ENCODE measurements at places on chromosomes 5 and 9.
A peak's percentile ranks its signal among the peaks of the same experiment; 100 is the strongest.

GRCh38 chr9:35001803-35002502 lies 12.4 kb downstream of the DNAJB5 start:
- DNase-seq, result no peak

- no peak for DNase-seq
Observed at GRCh38 chr5:113900141-113900540, 386.6 kb downstream of the YTHDC2 start.

GRCh38 chr5:10445352-10445751 lies 3.7 kb downstream of the ROPN1L start:
- no peak for DNase-seq

DNA sequence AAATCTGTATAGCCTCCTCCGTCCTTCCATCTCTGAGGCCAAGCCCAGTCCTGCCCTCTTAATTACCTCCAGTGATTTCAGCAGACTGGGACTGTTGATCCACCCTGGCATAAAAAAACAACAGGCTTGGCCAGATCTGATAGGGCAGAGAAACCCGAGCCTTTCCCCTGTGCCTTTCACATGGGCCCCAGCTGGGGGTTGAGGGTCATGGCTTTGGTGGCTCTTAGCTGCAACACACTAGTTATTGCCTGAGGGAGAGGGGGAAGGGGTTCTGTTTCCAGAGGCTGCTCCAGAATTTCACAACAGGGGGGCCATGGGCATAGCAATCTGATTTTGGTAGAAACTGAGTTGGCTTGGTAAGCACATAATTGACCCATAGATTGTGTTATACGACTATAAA lies 21.2 kb upstream of the PANK3 start:
- DNase-seq, result no peak

- no peak for DNase-seq
Observed at GRCh38 chr9:76150013-76150412, 244.2 kb downstream of the RFK start.

- no peak for DNase-seq
Observed at GRCh38 chr9:97889941-97890887, 32.1 kb downstream of the TRMO start.

DNA sequence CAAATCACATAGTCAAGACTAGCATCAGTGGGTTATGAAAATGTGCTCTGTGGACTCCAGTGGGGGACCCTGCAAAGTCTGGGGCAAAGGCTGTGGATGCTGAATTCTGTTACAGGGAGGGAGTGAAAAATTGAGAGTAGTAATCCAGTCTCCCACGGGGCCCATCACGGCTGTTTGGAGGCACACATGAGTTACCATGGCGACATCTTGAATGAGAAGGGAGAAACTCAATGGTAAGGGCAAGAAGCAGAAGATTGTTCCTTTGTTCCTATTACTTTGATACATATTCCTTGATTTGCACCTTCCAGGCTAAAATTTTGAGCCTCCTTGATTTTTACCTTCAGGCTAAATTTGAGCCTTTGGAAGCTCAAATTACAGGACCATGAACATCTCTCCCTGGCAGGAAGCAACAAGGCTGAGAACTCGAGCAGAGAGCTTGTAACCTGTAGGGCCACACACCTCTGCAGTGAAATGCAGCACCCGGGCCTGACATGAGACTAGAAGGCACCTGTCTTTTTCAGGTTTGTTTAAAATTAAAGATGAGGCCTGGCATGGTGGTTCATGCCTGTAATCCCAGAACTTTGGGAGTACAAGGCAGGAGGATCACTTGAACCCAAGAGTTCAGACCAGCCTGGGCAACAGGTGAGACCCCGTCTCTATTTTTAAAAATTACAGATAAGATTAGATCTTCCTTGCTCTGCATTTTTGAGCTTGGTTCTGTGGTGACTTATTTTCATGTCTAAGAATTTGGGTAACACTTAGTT lies 31.0 kb upstream of the ZFR start:
- no peak for DNase-seq

GRCh38 chr5:79702606-79703380 lies 13.2 kb downstream of the CMYA5 start:
- DNase-seq, result no peak

GRCh38 chr5:134524272-134524825 lies 1.1 kb upstream of the JADE2 start:
- DNase-seq, result peak; percentile 45

- DNase-seq, result no peak
Observed at GRCh38 chr5:164941132-164941531, 1435.7 kb downstream of the MAT2B start.

- no peak for DNase-seq
Observed at GRCh38 chr5:178766936-178767912, 36.8 kb upstream of the ZNF354A start.

- DNase-seq, result no peak
Observed at GRCh38 chr9:92278110-92278509, 15.4 kb downstream of the IARS1 start.

GRCh38 chr5:139474890-139475791 lies 4.3 kb downstream of the SMIM33 start:
- DNase-seq, result no peak

- DNase-seq, result no peak
Observed at GRCh38 chr9:19533373-19533772, 124.6 kb downstream of the ACER2 start.

- no peak for DNase-seq
Observed at GRCh38 chr5:128035689-128036088, 47.9 kb upstream of the SLC12A2 start.

- DNase-seq, result no peak
Observed at GRCh38 chr5:58275516-58275915, 184.4 kb downstream of the PLK2 start.

GRCh38 chr9:89254773-89255125 lies 56.2 kb upstream of the CKS2 start:
- DNase-seq, result no peak

- no peak for DNase-seq
Observed at GRCh38 chr5:73542020-73542419, 23.4 kb downstream of the ANKRA2 start.

DNA sequence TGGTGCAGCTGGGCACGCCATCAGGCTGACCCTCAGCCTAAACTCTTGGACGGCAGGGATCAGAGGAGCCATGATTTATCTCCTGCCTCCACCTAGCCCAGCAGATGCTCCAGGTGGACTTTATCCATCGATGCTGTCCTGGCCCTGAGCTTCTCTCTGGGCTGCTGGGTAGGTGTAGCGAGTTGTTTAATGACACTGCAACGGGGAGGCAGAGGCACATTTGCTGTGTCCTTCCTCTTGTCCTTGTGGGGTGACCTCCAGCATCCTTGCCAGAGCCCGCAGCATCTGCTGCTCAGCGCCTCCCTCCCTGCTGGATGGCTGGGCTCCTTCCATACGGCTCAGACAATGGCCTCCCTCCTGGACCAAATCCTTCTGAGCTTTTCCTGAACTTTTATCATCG lies 103.1 kb upstream of the IRX4 start:
- no peak for DNase-seq

DNA sequence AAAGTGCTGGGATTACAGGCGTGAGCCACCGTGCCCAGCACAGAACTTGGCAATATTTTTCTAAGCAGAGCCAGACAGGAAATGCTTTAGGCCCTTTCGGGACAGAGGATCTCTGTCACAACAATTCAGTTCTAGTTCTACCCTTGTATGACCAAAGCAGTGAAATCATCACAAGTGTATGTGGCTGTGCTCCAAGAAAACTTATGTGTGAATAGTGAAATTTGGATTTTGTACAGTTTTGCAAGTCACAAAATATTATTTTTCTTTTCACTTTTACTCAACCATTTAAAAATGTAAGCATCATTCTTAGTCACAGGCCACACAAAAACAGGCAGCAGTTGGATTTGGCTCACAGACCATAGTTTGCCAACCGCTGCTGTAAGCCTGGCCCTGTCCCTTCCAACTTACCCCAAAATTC lies 20.4 kb upstream of the PRUNE2 start:
- no peak for DNase-seq

- no peak for DNase-seq
Observed at GRCh38 chr9:120363697-120364096, 216.3 kb downstream of the CDK5RAP2 start.

GRCh38 chr5:1840741-1841521 lies 39.7 kb downstream of the NDUFS6 start:
- no peak for DNase-seq

GRCh38 chr5:72842816-72843215 lies 26.4 kb downstream of the TNPO1 start:
- DNase-seq, result no peak

DNA sequence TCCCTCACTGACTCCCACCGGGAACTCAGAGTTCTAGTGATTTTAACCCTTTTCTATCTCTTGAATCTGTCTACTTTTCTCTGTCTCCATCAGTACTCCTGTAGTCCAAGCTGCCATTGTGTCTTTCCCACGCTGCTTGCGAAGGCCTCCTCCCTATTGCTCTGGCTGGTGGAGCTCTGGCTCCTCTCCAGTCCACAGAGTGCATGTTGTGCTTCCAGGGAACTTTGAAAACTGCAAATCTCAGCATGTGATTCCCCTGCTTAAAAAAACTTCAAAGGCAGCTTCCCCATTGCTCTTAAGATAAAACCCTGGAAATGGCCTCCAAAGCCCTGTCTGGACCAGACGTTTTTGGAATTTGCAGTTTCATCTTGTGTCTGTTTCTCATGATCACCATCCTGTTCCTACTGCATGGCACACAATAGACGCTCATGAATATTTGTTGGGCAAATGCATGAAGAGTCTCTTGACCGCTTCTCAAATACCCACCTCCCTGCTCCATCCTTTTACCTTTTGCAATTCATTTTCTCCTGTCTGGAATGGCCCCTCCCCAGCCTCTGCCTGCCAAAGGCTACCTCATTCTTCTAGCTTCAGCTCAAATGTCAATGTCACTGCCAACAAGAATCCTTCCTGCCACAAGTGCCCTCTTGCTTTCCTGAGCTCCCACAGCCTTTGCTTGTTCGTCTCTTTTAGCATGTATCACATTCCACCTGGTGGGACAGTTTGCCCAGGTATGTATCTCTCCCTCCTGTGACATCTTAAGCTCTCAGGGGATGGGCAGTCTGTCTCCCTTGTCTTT lies 293.2 kb downstream of the ARHGAP26 start:
- DNase-seq, result peak; percentile 25

- no peak for DNase-seq
Observed at GRCh38 chr9:112665347-112665746, 52.6 kb downstream of the INIP start.

- no peak for DNase-seq
Observed at GRCh38 chr9:123924727-123925126, 5.2 kb downstream of the DENND1A start.

GRCh38 chr5:180589771-180590542 lies 1.3 kb downstream of the SCGB3A1 start:
- no peak for DNase-seq

DNA sequence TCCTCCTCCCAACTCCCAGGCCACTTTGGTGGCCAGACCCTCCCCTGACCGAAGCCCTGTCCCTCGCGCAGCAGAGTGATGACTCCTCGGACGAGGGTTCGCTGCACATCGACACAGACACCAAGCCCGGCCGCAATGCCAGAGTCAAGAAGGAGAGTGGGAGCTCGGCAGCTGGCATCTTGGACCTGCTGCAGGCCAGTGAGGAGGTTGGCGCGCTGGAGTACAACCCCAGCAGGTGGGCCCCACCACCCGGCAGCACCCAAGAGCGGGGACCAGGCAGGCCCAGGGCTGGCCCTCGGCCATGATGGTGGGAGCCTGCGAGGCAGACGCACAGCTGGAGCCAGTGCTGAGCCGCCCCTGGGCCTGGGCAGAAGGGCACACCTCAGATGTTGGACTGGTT lies 90.6 kb downstream of the PHF2 start:
- no peak for DNase-seq

DNA sequence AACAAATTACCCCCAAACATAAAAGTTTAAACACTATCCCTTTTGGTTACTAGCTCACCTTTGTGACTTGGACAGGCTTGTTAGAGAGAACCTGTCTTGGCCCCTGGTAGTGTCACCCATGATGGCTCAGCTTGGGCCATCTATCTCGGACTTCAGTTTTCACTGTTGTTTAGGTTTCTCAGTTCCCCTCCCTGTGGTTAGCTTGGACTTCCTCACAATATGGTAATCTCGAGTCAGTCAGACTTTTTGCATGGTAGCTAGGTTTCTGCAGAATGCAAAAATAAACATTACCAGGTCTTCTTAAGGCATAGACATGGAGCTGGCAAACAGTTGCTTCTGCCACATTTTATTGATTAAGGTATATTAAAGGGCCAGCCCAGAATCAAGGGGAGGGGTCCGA lies 324.3 kb upstream of the RORB start:
- DNase-seq, result no peak

GRCh38 chr9:137465000-137465719 lies 6.0 kb upstream of the NSMF start:
- DNase-seq, result no peak

GRCh38 chr5:149360272-149360671 lies 2.4 kb downstream of the PCYOX1L start:
- no peak for DNase-seq

DNA sequence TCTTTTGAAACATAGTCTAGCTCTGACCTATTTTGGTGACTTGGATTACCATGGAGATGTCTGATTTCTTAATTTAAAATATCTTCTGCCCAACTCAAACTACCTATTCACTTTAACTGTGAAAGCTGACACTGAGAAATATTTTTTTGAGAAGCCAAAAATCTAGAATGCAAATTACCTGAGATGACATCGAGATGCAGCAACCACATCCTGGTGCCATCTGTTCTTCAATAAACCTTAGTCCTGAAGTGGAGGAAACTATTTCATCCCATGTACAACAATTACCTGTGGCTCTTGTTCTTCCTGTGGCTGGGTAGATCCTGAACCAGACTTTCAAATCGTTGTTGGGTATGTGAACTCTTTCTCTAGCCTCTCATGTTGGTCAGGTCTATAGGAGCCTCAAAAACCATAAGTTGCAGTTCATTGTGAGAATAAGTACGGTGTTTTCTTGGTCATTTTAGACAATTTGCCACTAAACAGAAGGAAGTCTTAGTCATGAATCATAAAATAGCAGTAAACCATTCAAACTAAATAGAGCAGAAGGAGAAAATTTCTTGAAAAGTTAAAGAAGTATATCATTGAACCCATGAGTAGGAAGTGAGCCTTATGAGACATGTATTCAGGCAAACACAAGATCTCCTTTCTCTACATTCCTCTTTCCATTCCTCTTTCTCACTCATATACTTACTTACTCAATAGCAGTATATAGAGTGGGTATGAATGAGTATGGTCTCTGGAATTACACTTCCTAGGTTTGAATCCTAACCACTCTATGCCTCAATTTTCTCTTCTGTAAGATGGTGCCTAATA lies 176.0 kb downstream of the HMHB1 start:
- no peak for DNase-seq

GRCh38 chr5:54758038-54758437 lies 227.4 kb downstream of the ESM1 start:
- DNase-seq, result no peak

DNA sequence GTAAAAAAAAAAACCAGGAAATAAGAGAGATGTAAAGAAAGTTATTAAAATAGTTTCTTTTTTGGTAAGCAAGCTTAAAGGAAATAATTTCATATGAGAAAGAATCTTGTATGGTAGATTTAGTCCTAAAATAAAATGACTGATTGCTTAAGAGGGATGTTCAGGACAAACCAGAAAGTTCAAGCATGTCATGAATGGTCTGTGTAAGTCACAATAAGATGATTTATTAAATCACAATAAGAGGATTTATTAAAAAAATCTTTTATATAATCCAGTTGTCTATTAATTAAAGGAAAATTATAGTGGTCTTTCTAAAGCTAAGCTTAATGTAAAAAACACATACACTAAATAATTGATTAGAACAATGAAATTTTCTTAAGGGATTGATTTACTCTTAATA lies 91.8 kb upstream of the OR13F1 start:
- no peak for DNase-seq

GRCh38 chr5:141603923-141604717 lies 14.7 kb downstream of the DIAPH1 start:
- DNase-seq, result no peak

GRCh38 chr9:73539881-73540390 lies 388.3 kb downstream of the ANXA1 start:
- no peak for DNase-seq

- DNase-seq, result no peak
Observed at GRCh38 chr9:89912605-89912953, 307.8 kb downstream of the GADD45G start.
